ENCODE measurements at places on chromosomes 1 and 21.
A peak's percentile ranks its signal among the peaks of the same experiment; 100 is the strongest.

- DNase-seq, result no peak
Measured at GRCh38 chr21:42288962-42289361, 26.2 kb downstream of the TFF3 start.

GRCh38 chr21:38958940-38959691, 153.4 kb downstream of the ETS2 start:
- DNase-seq, result peak; percentile 78

DNA sequence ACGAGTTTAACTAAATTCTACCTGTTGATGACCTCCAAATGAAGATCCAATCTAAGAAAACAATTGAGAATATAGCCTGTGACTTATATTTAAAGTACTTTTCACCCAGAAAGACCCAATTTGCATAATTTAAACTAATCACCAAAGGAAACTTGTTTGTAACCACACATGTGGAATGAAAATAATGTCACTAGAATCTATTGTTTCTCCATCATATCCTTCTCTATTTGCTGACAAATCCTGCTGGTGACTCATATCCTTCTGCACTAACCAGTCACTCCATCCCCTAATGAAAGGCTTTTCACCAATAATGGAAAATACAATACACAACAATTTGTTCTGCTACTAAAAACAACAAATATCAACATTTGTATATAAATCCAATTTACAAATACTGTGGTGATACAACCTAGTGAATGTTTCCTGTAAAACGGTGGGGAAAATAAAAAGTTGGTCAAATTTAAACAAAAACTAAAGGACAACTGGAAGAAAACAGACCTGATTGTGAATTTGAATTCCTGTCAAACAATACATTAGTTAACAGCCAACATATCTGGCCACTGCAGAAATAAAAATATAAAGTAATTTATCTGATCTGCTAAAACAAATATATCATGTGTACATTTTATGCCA, 6.5 kb downstream of the PTP4A2 start:
- DNase-seq, result peak; percentile 75

DNA sequence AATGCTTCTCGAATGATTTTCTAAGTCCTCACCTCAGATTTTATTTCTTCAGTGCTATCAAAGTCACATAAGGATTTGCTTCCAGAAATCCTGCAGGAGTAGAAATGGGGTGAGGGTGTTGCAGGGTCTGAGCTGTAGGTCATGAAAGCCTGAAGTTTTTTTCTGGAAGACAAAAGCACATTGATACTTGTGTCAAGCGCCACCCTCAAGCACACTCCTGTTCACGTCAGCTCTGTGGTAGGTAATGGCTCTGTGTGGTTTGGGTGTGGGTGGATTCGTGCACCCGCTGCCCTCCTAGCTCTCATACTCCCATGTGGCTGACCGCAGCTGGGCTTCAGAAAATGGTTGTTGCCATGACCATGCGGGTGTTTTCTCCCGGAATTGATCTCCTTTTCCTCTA, 39.9 kb downstream of the AKNAD1 start:
- DNase-seq, result peak; percentile 94

- peak; percentile 54 for DNase-seq
Measured at GRCh38 chr1:223700942-223701637, 11.2 kb upstream of the CAPN2 start.

- no peak for DNase-seq
Measured at GRCh38 chr1:71885171-71885570, 397.2 kb downstream of the NEGR1 start.

- no peak for DNase-seq
Measured at GRCh38 chr21:15057285-15057684, 7.5 kb downstream of the NRIP1 start.

GRCh38 chr21:20968391-20968790, 29.8 kb upstream of the NCAM2 start:
- DNase-seq, result no peak

DNA sequence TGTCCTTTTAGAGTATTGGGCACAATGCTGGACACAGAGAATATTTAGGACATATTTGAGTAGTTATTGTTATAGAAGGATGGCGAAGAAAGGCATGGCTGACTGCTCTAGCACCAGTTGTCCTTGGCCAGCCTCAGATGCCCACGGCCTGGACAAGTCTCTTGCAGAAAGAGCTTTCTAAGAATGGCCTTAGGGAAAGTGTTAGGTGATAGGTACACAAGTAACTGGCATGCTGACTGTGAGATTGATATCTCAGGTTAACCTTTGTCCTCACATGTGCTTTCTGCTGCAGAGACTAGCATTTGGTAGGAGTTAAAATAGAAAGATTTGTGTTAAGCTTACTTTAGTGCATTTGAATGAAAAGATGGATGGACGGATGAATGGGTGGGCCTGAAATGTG, 10.1 kb downstream of the SFT2D2 start:
- no peak for DNase-seq

DNA sequence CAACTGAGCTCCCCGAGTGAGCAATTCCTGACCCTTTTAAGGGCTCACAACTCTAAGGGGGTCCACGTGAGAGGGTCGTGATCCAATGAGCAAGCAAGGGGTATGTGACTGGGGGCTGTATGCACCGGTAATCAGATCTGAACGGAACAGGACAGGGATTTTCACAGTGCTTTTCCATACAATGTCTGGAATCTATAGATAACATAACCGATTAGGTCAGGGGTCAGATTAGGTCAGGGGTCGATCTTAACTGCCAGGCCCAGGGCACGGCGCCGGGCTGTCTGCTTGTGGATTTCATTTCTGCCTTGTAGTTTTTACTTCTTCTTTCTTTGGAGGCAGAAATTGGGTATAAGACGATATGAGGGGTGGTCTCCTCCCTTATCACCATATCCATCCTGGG, 30.7 kb upstream of the OPRD1 start:
- DNase-seq, result no peak

GRCh38 chr1:87131809-87132283, 196.8 kb upstream of the LMO4 start:
- DNase-seq, result peak; percentile 91

GRCh38 chr1:54579337-54579781, 31.3 kb downstream of the ACOT11 start:
- no peak for DNase-seq

DNA sequence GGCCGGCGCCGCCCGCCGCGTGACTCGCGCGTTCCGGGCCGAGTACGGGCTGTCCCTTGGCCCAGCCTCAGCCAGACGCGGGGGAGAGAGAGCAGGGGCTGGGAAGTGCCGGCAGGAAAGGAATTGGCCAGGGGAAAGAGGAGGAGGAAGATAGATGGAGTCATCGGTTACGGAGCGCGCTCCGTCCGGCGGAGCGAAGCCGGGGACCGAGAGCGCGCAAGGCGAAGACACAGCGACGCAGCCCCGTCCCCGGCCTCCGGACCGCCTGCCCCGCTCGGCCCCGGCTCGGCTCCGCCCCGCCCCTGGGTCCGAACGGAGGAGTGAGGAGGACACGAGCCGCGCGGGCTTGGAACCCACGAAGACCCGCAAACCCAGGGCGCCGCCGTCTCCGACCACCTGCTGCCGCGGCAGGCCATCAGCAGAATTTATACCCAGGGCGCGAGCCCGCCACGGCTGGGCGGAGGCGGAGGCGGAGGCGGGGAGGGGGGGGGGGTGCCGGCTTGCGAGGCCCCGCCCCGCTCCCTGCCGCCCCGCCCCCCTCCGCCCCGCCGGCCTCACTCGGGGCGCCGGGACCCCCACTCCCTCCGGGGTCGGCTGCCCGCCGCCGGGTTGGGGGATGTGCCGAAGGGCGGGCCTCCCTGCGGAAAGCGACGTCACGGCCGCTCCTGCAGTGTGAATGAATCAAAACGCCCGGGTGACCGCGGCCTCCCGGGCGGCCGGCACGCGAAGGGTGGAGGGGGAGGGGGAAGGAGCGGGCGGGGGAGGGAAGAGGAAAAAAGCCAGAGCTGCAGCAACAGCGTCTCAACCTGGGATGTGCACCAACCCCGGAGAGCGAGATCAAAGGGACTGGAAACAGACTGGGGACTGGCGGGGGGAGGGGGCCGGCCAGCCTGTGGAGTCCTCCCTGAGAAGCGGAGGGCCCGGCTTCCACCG, at the start of gene LHX4:
Gene LHX4, plus strand, starts transcription at position 782 of the 933 bp plus-strand sequence. CDS start 266 bp downstream, outside the sequence.
- DNase-seq, result peak; percentile 90

DNA sequence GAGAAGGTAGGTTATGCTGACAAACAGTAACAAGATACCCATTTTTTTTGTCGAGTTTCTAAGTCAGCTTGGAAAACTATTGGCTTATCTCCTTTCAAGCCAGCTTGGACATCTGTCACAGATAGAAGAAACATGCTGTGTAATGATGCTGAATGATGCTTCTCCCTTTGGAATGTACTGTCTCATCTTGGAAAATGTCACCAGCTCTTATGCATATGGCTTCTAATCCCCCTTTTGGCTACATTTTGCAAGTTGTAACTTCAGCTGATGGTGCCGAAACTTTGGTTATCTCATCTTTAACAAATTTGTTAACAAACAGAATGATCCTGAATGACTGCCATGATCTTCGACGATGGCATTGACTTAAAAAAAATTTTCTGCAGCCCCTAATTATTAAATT, 68.8 kb upstream of the ST6GALNAC3 start:
- DNase-seq, result no peak

- no peak for DNase-seq
Measured at GRCh38 chr1:208280681-208281450, 36.7 kb upstream of the PLXNA2 start.

GRCh38 chr1:58251430-58252073, 295.0 kb downstream of the OMA1 start:
- peak; percentile 67 for DNase-seq

GRCh38 chr21:20946701-20947100, 51.5 kb upstream of the NCAM2 start:
- no peak for DNase-seq

DNA sequence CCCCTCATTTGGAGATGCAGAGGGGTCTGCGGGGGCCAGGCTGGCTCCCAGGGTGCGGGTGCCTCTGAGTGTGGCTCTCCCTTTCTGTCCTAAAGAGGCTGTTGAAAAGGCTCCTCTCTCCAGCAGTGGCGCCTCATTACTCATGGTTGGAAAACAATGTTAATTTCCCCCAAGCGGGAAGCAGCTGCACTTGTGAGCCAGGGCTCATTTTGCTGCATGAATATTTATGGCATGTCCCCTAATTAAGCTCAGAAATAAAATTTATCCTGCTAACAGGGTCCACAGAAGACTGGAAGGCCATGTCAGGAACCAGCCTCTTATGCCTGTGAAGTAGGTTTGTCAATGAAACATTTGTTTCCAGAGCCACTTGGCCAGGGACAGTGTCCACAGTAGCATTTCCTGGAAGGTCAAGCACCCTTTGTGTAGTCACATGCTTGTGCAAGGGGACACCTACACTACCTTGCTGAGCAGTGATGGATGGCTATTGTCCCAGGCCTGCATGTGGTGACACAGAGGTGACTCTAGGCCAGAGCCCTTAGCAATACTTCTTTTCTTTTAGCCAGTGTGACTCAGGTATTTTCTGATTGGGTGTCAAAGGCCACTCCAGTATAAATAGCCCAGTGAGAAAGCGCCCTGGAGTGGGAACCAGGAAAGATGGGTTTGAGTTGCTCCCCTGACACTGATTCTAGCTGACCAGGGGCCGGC, 259.0 kb downstream of the FOXD2 start:
- peak; percentile 99 for DNase-seq

GRCh38 chr1:11483581-11484320, 4.8 kb downstream of the DISP3 start:
- DNase-seq, result no peak

- DNase-seq, result no peak
Measured at GRCh38 chr1:227777156-227777555, 38.3 kb upstream of the PRSS38 start.

DNA sequence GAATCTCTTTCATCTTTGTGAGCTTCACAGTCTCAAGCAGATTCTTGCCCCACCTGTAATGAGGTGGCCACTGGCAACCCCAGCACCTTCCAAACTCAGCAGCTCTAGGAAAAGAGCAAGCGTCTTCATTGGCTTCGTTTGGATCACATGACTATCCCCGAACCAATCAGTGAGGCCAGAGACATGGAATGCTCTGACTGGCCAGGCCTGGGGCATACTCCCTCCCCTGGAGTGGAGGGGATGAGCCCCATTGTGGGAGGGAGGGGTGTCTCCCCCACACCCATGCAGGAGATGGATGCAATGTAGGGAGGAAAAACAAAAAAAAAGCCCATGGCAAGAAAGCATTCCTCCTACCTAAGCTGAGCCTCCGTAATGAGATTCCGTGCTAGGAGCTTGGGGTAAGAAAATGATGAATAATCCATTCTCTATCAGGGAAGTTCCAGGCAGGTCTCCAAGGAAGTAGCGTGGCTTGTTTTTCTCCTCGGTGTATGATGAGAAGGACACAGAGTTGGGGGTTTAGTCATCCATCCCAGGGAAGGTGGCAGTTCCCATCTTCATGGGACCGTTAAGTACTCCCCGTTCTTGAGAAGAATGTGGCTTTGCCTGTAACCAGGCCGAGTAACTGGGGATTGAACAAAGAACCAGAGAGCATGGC, 32.7 kb downstream of the FHAD1 start:
- DNase-seq, result no peak

DNA sequence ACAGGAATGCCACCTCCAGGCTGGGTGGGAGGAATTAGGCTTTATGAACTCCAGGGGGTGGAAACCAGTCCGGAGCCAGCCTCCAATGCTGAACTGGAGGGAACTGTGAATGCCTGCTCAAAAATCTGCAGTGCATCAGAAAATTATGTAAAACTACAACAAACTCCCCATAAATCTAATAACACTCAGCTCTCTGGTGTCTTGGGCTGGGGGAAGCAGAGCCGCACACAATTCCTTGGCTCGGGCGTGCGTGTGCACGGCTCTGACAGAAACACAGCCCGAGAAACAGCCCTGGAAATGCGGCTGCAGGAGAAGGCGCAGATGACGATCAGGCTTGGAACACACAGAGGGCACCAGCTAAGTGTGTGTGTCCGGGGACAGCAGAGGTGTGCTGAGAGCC, 127.6 kb upstream of the VAMP3 start:
- no peak for DNase-seq

DNA sequence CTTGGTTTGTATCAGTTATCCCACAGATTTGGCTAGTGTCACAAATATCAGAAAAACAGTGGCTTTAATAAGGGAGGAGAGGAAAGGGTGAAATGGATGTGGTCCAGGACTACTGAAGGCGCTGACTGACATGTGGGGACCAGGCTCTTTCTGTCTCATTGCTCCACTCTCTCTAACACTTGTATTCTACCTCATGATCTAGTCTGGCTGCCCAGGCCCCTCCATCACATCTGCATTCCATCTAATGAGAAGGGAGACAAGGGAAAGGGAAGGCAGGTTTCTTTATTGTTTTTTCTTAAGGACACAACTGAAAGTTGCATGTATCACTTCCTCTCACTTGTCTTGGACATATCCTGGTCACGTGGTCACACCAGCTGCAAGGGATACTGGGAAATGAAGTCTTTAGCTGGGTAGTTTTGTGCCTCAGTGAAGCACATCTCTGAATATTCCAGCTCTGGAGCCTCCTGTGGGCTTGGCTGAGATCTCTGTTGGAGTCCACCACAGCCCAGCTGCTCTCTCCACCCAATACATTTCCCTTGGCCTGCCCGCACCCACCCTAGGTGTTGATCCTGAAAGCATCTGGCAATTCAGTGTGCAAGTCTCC, 42.0 kb upstream of the PADI2 start:
- peak; percentile 18 for DNase-seq

DNA sequence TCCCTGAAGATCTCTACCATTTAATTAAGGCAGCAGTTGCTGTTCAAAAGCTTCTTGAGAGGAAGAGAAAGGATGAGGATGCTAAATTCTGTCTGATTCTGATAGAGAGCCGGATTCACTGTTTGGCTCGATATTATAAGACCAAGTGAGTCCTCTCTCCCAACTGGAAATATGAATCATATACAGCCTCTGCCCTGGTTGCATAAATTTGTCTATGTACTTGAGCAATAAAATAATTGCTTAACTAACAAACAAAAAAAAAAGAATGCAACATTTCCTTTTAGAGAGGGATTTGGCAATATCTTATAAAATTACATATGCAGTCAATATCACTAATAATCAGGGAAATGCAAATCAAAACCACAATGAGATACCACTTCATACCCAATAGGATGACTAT, 26.8 kb downstream of the ALDH9A1 start:
- DNase-seq, result no peak

Measured in DMS53 (cell line).